Stimulated activated CD8-positive, alpha-beta memory T cell treated with anti-CD3 and anti-CD28 coated beads, Interleukin-2, amount 100 ng/mL, for 48 hours (primary cell): ENCODE measurements at places on chromosomes 6 and 20.

GRCh38 chr20:20744170-20744725 lies 31.8 kb upstream of the RALGAPA2 start:
- DNase-seq: no peak

DNA sequence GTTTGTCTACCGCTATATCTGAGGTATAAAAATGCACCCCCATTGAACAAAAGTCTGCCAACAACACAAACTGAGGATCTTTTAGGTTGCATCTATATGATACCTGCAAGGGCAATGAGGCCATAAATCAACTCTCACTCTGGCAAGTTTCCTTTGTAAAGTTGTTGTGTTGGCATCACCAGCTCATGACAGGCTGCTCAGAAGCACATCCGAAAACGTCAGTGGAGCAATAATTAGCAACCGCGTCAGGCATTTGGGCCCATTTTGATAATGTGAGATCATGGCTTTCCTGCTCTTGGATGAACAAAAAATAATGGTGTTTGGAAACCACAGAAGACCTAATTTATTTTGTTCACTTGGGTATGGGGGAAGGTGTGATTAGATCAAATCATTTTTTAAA lies 12.0 kb upstream of the SLC22A3 start:
- DNase-seq: no peak

- no peak for DNase-seq
Measured at GRCh38 chr20:33679758-33680485, 5.7 kb upstream of the NECAB3 start.

GRCh38 chr6:127205036-127205435 lies 61.6 kb upstream of the RNF146 start:
- DNase-seq: no peak

DNA sequence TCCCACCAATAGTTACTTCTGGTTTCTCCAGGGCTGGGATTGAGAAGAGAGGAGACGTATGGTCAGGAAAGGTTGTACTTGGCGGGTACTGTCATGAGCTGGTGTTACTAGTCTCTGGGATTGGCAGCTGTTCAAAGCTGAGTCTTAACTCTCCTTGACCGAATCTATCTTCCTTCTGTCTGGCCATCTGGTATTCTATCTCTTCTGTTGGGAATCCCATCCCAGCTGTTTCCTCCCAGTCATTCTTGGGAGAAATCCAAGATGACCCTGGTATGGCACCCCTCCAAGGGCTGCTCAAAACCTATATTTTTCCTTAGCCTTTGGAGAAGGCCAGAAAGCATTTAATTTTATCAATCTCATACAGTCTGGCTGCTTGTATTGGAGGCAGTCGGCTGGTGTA lies 287.0 kb upstream of the CHD6 start:
- DNase-seq: no peak

- DNase-seq: no peak
Measured at GRCh38 chr6:71028236-71028876, 71.5 kb upstream of the B3GAT2 start.
